CD8-positive, alpha-beta memory T cell (primary cell): ENCODE measurements at places on chromosomes 16 and 17. TPM values are rescaled to one million over a fixed set of nuclear protein-coding genes. Genes with fewer than 3 reads are reported as not detected.

- H3K4me1 ChIP-seq = no peaks in the 10 kb centered on the region
- H3K4me3 ChIP-seq = no peak overlapping the region
- H3K27ac ChIP-seq = no peak overlapping the region
- H3K27me3 ChIP-seq = no peaks in the 10 kb centered on the region
Measured at GRCh38 chr16:86432691-86433090, 77.6 kb upstream of the FOXF1 start.

- H3K4me1 ChIP-seq = no peaks in the 10 kb centered on the region
- no peak overlapping the region for H3K27ac ChIP-seq
- DNase-seq = no peak
- H3K4me3 ChIP-seq = no peak overlapping the region
Measured at GRCh38 chr16:64019339-64019738, 1102.5 kb downstream of the CDH11 start.

GRCh38 chr17:27290916-27291598, 2.9 kb upstream of the WSB1 start:
- H3K27me3 ChIP-seq = no peaks in the 10 kb centered on the region
- no peak overlapping the region for H3K27ac ChIP-seq
- H3K36me3 ChIP-seq = no peaks in the 10 kb centered on the region
- H3K4me3 ChIP-seq = no peak overlapping the region

DNA sequence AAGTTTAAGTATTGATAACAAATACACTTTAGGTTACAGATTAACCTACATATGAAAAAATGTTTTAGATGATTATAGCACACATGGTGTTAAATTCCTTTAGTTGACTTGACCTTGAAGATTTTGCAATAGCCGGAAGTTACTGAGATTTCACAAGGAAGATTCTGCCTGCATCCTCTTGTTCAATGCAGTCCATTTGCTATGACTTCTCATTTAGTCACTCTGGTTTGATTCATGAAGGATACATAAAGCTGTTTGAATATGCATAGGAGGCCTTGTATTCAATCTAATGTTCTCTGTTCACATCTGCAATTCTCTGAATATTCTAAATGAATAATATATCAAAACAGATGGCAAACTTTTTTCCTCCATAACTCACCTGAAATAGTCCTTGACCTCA, 870.2 kb upstream of the GOT2 start:
- H3K27me3 ChIP-seq = no peaks in the 10 kb centered on the region
- H3K36me3 ChIP-seq = no peaks in the 10 kb centered on the region
- H3K4me3 ChIP-seq = no peak overlapping the region
- no peak overlapping the region for H3K27ac ChIP-seq
- no peaks in the 10 kb centered on the region for H3K4me1 ChIP-seq

GRCh38 chr16:49593424-49594040, 219.9 kb downstream of the C16orf78 start:
- H3K27ac ChIP-seq = no peak overlapping the region
- no peak overlapping the region for H3K4me3 ChIP-seq
- H3K4me1 ChIP-seq = peaks cover 8% of the 10 kb centered on the region

DNA sequence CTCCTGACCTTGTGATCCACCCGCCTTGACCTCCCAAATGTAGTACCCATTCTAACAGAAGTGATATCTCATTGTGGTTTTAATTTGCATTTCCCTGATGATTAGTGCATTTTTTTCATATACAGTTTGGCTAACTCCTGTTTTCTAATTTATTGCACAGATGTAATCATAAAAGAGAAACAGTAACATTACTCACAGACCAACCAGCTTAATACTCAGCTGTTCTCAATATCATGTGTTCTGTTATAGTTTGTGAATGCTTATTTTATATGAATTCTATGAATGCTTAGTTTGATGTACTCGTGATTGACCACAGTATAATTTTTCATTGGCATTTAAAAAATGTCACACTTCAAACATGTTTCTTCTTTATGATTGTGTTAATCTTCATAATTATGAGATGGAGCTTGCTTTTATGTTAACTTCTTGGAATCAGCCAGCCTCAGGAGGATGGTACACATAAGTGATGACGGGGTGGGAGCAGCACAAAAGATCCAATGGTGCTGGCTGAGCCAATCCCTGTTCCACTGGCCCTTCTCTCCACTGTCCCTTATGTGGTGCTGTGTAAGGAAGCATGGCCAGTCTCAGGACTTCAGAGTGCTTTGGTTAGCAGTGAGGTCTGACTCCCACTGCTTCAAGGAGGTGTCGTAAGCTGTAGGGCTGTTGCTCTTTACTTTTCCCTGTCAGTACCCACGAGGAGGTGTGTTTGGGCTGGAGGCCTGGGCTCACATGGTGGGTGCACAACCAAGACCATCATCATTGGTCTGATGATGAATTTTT, 191.0 kb downstream of the SPECC1 start:
- H3K4me3 ChIP-seq = no peak overlapping the region
- H3K27ac ChIP-seq = no peak overlapping the region
- no peaks in the 10 kb centered on the region for H3K27me3 ChIP-seq

GRCh38 chr17:41772218-41772585, 14.3 kb downstream of the JUP start:
- no peaks in the 10 kb centered on the region for H3K27me3 ChIP-seq
- no peak overlapping the region for H3K4me3 ChIP-seq
- DNase-seq = no peak
- H3K27ac ChIP-seq = no peak overlapping the region
- H3K36me3 ChIP-seq = no peaks in the 10 kb centered on the region
- no peaks in the 10 kb centered on the region for H3K4me1 ChIP-seq

DNA sequence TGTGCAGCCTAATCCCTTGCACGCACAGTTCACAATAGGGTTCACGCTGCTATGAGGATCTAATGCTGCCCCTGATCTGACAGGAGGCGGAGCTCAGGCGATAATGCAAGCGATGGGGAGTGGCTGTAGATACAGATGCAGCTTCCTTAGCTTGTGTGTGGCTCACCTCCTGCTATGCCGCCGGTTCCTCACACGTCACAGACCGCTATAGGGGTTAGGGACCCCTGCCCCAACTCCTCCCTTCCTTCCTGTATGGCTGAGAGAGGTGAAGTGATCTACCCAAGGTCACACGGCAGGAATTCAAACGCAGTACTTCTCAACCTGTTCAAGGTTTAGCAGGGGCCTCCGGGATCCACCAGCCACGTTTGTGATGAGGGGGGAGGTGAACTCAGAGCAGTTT, 13.4 kb upstream of the PLLP start:
- DNase-seq = peak; percentile 71
- no peaks in the 10 kb centered on the region for H3K36me3 ChIP-seq

GRCh38 chr17:74513987-74514631, 17.2 kb downstream of the CD300LB start:
- H3K36me3 ChIP-seq = no peaks in the 10 kb centered on the region
- no peaks in the 10 kb centered on the region for H3K4me1 ChIP-seq
- H3K4me3 ChIP-seq = no peak overlapping the region
- H3K27me3 ChIP-seq = peaks cover 5% of the 10 kb centered on the region
- peak; percentile 45 for DNase-seq

GRCh38 chr17:19978805-19979211, 1.2 kb upstream of the AKAP10 start:
- H3K27ac ChIP-seq = peak overlapping the region; percentile 93
- no peaks in the 10 kb centered on the region for H3K27me3 ChIP-seq
- H3K4me1 ChIP-seq = peaks cover 27% of the 10 kb centered on the region
- no peak for DNase-seq
- peak overlapping the region; percentile 89 for H3K4me3 ChIP-seq

- H3K4me1 ChIP-seq = peaks cover 6% of the 10 kb centered on the region
- no peak overlapping the region for H3K4me3 ChIP-seq
- H3K27me3 ChIP-seq = peaks cover 36% of the 10 kb centered on the region
- no peak for DNase-seq
Measured at GRCh38 chr17:34579979-34580684, 750 bp downstream of the TMEM132E start.

GRCh38 chr16:26644912-26645543, 421.7 kb upstream of the C16orf82 start:
- H3K4me3 ChIP-seq = no peak overlapping the region
- DNase-seq = no peak
- H3K27ac ChIP-seq = no peak overlapping the region
- H3K27me3 ChIP-seq = no peaks in the 10 kb centered on the region
- no peaks in the 10 kb centered on the region for H3K4me1 ChIP-seq

- H3K27ac ChIP-seq = peak within 1 kb of the TSS; percentile 59
- no peaks in the 10 kb centered on the region for H3K27me3 ChIP-seq
- peak; percentile 35 for DNase-seq
- peak within 1 kb of the TSS; percentile 65 for H3K4me3 ChIP-seq
Measured at GRCh38 chr17:82212331-82213250, at the start of gene CCDC57. CCDC57 (minus strand) TSS chr17:82212842; CDS start chr17:82201944, 10,898 bp downstream.

DNA sequence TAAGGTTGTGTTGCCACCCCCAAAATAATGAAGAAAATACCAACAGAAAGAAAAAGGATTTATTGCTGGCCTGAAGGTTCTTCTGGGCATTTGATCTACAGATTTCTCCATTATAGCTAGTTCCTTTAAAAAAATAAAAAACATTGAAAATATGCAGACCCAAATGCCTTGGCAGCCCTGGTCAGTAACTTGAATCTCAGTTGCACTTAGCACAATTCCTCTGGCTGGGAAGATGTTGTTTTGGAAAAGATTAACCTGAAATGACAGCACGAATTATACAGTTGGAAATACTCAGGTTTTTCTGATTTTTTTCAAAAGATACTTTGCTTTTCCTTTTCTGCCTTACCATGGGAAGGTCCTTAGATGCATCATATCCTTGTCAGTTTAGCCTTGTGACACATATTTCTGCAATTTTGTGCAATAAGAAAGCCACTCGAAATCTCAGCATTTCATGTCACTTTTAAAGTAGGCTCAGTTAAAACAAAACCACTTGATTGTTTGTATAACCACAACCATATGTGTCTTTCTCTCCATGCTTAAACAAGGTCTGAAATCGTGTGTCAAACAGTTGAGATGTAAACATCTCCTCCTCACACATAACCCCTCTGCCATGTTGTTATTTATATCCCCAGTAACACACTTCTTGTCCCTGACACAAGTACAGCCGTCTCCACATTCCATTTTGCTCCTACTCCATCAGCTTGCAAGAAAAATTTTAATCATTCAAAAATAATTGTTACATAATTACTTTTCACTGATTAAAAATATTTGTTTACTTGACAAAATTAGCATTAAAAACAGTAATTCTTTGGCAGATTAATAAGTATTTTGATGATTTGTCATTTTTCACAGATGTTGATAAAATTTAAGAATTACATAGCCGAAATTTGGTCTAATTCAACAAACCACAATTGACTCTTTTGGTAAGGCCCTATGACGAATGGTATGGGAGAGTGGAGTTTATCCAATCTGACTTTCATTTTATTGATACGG, 61.1 kb downstream of the SIAH1 start:
- no peaks in the 10 kb centered on the region for H3K36me3 ChIP-seq
- H3K27ac ChIP-seq = no peak overlapping the region
- H3K27me3 ChIP-seq = no peaks in the 10 kb centered on the region
- H3K4me3 ChIP-seq = no peak overlapping the region
- H3K4me1 ChIP-seq = no peaks in the 10 kb centered on the region

- DNase-seq = no peak
- H3K27me3 ChIP-seq = no peaks in the 10 kb centered on the region
- no peak overlapping the region for H3K4me3 ChIP-seq
- H3K4me1 ChIP-seq = peaks cover 27% of the 10 kb centered on the region
Measured at GRCh38 chr16:89969741-89970410, 21.3 kb downstream of the DEF8 start.

GRCh38 chr16:12951976-12952375, 50.6 kb downstream of the SHISA9 start:
- no peaks in the 10 kb centered on the region for H3K27me3 ChIP-seq
- H3K36me3 ChIP-seq = no peaks in the 10 kb centered on the region
- no peak for DNase-seq
- no peak overlapping the region for H3K27ac ChIP-seq

DNA sequence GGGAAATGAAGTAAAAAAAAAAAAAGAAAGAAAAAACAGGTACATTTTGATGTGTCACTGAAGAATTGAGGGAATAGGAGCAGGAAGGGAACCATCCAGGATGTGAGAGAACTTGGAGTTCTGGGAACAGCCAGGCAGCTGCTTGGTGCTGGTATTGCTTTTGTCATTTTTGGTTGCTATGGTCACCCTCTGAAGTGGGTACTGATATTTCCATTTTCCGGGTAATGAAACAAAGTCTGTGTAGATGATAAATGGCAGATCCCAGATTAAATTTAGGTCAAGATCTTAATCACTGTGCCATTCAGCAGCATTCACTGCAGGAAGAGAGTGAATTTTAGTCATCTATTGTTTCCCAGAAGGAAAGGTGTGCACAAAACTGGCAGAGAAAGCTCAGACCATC, 93.6 kb downstream of the ABCA8 start:
- no peak overlapping the region for H3K4me3 ChIP-seq
- no peaks in the 10 kb centered on the region for H3K4me1 ChIP-seq
- H3K27ac ChIP-seq = no peak overlapping the region
- no peak for DNase-seq
- no peaks in the 10 kb centered on the region for H3K36me3 ChIP-seq
- H3K27me3 ChIP-seq = no peaks in the 10 kb centered on the region

DNA sequence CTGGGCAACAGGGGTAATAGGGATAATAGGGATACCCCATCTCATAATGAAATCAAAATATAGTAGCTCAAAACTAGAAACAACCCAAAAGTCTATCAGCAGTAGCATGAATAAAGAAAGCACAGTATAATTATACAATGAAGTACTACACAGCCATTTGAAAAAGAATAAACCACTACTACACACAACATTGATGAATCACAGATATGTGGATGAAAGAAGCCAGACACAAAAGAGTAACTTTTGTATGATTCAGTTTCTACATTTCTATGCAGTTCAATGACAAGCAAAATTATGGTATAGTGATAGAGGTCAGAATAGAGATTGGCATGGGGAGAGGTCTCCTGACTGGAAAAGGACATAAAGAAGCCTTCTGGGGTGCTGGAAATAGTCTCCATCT, 2.8 kb upstream of the HOXB13 start:
- peaks cover 96% of the 10 kb centered on the region for H3K27me3 ChIP-seq
- H3K36me3 ChIP-seq = no peaks in the 10 kb centered on the region
- no peak overlapping the region for H3K27ac ChIP-seq
- no peak for DNase-seq
- H3K4me1 ChIP-seq = peaks cover 12% of the 10 kb centered on the region
- no peak overlapping the region for H3K4me3 ChIP-seq

DNA sequence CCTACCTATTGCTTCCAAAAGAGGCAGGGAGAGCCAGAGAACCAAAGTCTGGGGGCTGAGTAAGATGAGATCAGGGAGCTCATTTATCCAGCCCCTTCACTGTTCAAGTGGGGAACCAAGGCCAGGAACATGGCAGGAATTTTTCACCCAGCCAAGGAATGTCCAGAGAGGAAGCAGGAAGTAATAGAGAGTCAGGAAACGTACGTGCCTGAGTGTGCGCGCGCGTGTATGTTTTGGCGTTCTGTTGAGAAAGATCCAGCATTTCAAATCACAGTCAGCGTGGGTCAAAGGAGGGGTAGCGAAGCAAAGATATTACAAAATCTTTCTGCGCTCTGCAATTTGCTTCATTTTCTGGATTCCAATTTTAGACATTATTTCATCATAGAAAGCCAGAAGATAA, 41.9 kb upstream of the WSCD1 start:
- DNase-seq = no peak
- H3K4me1 ChIP-seq = no peaks in the 10 kb centered on the region
- no peak overlapping the region for H3K27ac ChIP-seq
- no peaks in the 10 kb centered on the region for H3K27me3 ChIP-seq
- no peak overlapping the region for H3K4me3 ChIP-seq

GRCh38 chr17:35087731-35088355, 24.3 kb upstream of the RFFL start:
- DNase-seq = peak; percentile 26
- H3K27ac ChIP-seq = peak overlapping the region; percentile 90
- H3K36me3 ChIP-seq = no peaks in the 10 kb centered on the region
- H3K27me3 ChIP-seq = no peaks in the 10 kb centered on the region
- H3K4me3 ChIP-seq = peak overlapping the region; percentile 89

Gene FBXL16
- total RNA-seq = 11.1 TPM

Gene FUS
- 671 TPM for total RNA-seq

Gene MFAP4
- total RNA-seq = not detected

Gene RAB26
- 0.20 TPM for total RNA-seq

Gene SDR42E2
- not detected for total RNA-seq

Gene C16orf54
- 33.3 TPM for total RNA-seq

Gene KRT33A
- not detected for total RNA-seq

Gene ARHGAP44
- total RNA-seq = not detected

Gene SOX15
- 0.29 TPM for total RNA-seq
